ENCODE measurements at places on chromosomes 6 and 20. TPM values are rescaled to one million over a fixed set of nuclear protein-coding genes. Genes with fewer than 3 reads are reported as not detected.

DNA sequence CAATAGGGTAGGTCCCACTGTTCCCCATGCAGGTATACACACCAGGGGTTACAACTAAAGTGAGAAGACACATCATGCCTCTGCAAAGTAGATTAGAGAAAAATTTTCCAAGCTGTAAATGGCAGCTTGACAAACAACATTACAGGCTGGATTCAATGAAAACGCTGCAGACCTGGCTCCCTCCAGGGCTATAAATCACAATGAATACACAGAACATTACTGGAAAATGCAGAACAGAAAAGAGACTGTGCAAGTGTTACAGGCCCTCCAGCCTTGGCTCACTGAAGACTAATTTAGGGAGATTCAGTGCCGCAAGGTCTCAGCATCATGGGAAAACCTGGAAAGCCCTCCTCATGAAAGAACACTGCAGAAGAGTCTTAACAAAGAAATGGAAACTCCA is 207.8 kb downstream of the KHDC1L start:
- DNase-seq: peak; percentile 45

GRCh38 chr6:16187176-16187575 is 51.2 kb upstream of the GMPR start:
- no peak for DNase-seq

- no peak for DNase-seq
Measured at GRCh38 chr6:43683708-43684455, 3.7 kb downstream of the MRPS18A start.

DNA sequence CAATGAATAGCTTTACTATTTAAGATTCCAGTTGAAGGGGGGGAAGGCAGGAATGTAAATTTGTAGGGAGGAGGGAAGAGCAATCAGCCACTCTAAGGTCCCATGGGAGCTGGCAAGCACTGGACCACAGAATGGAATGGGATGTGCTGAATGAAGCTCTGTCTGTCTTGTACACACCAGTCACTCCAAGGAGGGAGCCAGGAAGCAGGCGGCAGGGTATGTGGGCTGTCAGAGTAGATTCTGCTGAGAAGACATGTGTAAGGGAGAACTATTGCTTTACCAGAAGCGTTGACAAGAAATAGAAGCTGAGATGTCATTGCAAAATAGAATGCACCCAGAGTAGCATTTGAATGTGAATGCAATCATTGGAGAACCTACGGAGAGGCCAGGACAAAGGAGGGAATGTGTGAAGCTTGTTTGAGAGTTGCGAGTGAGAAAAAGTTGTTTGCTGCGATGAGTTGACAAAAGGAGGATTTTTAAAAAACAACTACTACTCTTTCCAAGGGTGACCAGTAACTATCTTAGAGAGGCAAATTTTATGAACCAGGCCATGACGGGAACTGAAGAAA is 25.2 kb upstream of the PDE7B start:
- DNase-seq: no peak

DNA sequence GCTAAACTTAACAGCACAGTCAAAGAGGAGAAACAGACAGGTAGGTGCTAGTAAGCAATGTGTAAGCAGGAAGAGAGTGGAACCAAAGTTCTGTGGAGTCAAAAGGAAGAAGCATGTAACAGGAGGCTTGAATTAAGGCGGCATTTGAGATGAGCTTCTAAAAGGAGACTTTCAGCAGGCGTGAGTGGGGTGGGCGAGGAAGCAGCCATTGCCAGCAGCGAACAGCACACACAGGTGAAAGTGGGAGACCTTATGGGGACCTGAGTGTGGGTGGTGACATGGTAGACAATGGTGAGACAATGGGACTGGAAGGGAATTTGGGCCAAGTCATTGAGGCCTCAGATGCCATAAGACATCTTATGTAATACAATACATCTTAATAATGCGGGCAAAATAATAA is 195.0 kb downstream of the PAX1 start:
- no peak for DNase-seq

GRCh38 chr20:60138256-60139220 is 180.3 kb downstream of the CDH26 start:
- no peak for DNase-seq

Gene LPA
- total RNA-seq: 1.2 TPM

DNA sequence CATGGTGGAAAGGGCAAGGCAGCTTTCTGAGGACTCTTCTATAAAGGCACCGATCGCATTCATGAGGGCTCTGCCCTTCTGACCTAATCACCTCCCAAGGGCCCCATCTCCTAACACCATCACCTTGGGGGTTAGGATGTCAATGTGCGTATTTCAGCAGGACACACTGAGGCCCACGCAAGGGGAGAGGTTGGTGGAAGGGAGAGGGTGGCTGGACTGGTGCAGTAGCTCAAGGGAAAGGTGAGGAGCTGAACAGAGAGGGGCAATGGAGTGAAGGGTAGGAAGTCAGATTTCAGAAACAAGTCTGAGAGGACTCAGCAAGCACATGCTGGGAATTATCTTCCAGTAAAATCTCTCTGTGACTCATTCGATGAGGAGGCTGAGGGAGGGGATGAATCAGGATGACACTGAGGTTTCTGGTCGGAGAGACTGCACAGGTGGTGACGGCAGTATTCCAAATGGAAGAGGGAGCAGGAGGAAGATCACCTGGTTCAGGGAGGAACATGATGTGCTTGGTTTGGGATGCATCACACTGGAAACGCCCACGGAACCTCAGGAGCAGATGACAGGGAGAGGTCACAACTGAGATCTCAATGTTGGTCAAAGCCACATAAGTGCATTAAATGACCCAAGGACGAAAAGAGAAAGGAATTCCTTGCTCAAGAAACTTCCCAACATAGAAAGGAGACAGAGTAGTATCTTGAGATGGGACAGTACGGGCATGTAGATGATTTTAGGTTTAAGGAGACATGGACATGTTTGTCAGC is 67.1 kb downstream of the TFAP2A start:
- no peak for DNase-seq

DNA sequence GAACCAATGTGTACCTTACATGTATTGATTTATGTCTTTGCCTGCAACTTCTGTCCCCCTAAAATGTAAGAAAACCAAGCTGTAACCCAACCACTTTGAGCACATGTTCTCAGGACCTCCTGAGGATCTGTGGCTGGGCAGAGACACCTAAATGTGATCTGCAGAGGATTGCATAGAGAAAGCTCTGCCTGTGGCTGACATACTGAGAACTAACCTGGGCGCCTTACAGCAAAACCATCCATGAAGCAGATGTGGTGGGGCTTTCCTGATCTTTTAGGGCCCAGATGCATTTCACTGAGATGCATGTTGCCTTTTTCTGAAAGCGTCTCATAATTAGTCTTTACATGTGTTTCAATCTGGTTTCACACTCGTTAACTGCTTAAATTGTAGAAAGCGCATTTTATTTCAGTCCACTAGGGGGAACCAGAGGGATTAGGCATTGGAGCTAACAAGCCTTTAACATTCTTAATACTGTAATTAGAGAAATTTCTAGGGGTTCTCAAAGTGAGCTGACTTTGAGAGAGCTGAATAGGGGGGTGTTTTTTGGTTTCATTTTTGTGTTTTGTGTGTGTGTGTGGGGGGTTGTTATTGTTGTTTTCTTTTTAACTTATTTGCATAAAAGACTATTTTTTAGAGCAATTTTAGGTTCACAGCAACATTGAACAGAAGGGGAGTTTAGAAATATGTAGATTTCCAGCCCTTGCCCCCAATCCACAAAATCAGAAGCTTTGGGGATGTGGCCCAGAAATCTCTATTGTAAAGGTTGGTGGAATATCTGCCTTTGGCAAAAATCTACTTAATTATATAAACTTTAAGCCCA is 50.9 kb upstream of the FAM184A start:
- DNase-seq: peak; percentile 76

Gene PGC
- total RNA-seq: not detected

Data from spinal cord (tissue), 10 donors.